LoVo (cell line): ENCODE measurements at places on chromosomes 5 and 9.

GRCh38 chr5:168530621-168531150, 1.6 kb downstream of the FBLL1 start:
- DNase-seq = no peak

GRCh38 chr9:98743329-98743728, 34.6 kb upstream of the GABBR2 start:
- DNase-seq = no peak

DNA sequence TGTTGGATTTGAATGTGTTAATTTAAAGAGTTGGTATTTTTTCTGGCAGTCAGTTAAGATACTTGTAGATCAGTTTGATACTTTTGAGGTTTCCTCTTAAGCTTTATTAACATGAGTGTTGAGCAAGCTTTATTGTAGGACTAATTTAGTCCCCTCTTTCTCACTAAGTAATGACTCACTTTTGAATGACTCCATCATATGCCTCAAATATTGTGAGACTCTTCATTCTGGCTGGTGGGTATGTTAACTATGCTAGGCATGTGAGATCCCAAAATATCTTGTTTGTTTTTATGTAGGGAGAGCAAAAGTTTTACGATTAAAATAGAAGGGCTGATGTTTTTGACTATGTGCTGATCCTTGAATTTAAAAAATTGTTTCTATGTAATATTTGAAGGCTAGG, 355.7 kb downstream of the IZUMO3 start:
- no peak for DNase-seq

GRCh38 chr5:102869230-102869629, 114.1 kb downstream of the PAM start:
- no peak for DNase-seq

DNA sequence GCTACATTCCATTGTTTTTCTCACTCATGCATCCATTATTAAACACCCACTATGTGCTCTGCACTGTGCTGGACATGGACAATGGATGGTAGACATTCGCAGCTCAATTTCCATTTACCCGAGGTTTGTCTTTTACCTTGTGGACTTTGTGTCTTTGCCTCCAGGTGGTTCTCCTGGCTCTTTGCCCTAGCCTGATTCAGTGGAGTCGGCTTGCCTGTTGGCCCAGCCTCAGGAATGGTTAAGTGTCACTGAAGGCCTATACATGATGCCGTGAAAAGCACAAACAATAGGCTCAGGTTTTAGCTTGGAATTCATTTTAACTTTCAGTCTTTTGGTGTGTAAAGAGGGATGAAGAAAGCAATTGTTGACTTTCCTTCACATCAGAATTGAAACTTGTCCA, 16.5 kb upstream of the DMRT3 start:
- DNase-seq = no peak

DNA sequence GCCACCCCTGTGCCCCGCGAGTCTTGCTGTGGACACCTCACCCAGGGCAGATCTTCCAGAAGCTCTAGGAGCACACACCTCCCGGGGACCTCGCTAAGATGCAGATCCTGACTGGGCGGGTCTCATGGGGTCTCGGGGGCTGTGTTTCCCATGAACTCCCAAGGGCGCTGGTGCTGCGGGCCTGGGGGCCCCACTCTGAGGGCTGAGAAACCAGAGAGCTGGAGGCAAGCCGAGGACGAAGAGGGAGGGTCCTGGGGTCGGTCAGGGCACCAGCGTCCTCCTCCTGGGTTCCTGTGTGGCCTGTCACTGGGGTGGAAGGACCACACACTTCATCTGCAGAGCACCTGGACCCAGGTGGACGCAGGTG, 30.2 kb downstream of the SLC6A3 start:
- no peak for DNase-seq

GRCh38 chr5:97762483-97762882, 579.4 kb upstream of the RIOK2 start:
- no peak for DNase-seq

DNA sequence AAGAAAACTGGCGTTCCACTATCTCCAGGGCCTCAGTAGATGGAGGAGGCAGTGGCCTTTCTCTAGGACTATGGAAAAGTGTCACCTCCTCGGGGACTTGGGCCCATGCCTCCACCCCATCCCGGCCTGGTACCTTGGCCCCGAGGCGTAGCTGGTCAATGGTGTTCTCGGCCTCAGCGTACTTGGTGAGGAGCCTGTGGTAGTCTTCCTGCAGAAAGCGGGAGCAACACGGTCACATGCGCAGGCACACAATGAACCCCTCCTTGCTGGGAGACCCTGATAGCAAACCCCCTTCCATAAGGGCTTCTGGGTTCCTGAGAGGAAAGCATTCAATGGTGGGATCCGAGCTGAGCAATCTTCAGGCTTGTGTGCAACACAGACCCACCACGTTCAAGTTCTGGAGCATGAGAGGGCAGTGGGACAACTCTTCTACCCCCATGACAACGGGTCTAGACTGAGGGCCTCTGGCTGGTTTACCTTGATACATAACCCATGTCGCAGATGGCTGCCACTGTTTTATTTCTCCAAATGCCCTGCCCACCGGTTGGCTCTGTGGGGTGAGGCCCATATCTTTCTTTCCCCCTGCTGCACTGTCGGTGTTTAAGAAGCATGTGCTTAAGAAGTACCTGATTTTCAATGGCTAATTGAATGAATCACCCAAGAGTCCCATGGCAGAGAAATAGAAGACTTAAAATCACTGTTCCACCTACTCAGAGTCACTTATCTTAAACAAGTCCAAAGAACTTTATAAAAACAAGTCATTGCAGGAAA, 13.6 kb downstream of the AKNA start:
- no peak for DNase-seq

DNA sequence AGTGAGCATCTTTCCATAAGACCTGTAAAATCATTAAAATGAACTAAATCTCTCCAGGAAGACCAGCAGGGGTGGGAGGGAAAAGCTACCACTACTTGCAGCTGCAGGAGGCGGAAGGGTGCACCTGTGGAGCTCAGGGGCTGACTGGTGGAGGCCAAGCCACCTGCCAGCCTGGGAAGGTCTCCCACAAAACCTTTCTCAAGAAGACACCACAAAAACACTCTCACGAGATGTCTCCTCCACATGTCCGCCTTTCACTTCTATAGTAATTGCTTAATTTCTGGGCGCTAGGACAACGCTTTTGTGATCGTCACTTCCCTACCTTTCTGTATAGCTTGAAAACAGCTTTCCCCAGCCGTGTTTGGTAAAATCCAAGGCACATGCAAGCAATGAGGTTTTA, 114.4 kb downstream of the ROR2 start:
- no peak for DNase-seq

DNA sequence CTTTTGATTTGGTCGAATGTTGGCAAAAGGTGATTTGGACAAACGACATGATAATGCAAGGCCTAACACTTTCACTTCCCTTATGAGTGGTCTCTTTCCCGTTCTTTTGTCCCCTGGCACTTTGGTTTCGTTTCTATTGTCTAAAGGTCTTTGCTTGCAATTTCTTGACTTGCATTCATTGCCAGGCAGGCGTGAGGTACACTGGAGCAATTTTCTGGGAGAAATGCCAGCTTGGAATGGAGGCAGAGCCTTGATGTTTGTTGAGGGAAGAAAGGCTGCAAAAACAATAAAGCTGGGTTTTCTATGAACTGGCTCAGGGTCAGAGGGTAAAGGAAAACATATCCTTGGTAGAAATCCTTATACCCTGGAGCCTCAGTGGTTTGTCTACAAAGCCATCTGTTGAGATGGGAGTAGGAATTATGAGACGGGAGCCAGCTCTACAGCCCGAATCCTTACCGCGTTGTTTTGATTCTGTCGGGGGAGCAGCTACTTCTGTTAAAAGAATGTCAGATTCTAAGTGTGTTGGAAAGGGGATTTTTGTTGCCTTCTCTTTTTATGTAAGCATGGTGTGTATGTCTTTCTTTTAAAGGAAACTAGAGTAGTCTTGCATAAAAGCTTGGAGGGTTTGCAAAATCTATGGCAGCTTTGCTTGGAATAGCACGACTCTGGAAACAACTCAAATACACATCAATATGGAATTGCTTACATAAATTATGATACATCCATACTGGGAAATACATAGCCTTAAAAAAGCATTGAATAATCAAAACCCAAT, 158.9 kb downstream of the RMI1 start:
- DNase-seq = no peak

DNA sequence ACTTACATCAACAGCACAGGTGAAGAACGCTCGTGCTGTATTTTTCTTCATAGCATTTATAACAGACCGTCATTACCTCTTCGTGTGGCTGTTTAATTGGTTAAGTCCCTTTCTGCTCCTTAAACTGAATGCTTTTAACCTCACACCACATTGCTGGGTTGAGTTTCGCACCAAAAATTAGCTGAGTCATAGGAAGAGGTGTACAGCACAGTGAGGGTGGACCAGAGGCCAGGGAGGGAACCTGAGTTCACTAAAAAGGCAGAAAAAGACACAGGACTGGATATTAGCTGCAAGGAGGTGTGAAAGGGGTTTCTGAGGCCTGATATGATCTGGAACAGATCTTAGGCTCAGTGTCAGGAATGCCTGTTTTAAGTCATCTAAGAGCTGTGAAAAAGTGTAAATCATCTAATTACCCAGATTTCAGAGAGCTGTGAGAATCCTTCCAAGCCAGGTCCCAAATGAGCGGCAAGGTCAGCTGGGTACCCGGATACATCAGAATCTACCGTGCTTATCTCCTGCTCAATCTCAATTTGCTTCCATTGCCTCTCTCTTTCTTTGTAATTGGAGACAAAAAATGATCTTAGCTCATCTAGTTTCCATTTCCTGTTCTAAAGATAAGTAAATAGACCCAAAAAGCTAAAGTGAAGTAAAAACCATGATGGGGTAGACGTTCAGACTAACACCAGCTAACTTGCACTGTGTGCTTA, 7.1 kb upstream of the CFAP90 start:
- no peak for DNase-seq

DNA sequence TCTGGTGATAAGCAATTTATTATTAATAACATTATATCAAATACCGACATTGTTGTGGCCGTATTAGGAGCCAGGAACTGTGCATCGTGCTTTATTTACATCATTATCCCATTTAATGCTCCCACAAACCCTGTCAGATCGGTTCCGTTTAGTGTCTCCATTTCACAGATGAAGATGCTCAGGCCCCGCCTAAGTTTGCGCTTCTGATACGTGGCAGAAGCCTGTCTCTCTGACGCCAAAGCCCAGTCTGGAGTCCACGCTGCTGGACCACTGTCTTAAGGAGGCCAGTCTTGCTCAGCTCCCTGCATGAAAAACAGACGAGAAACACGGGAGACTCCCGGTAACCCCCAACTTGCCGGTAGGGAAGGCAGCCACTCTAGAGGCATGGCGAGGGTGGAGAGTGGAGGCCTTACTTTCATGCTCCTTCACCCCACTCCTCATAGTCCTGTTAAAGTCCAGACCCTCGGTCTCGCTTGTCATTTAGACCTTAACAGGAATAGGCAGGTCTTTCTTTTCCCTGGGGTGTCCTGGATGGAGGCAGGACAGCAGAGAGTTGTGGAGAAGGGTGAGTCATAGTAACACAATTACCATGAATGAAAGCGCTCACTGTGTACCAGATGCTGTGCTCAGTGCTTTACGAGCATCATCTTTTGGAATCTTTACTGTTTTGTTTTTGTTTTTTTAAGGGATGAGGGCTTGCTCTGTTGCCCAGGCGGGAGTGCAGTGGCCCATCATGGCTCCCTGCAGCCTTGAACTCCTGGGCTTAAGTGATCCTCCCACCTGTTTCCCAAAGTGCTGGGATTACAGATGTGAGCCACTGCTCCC, 872 bp downstream of the TXNDC15 start:
- DNase-seq = peak; percentile 28

DNA sequence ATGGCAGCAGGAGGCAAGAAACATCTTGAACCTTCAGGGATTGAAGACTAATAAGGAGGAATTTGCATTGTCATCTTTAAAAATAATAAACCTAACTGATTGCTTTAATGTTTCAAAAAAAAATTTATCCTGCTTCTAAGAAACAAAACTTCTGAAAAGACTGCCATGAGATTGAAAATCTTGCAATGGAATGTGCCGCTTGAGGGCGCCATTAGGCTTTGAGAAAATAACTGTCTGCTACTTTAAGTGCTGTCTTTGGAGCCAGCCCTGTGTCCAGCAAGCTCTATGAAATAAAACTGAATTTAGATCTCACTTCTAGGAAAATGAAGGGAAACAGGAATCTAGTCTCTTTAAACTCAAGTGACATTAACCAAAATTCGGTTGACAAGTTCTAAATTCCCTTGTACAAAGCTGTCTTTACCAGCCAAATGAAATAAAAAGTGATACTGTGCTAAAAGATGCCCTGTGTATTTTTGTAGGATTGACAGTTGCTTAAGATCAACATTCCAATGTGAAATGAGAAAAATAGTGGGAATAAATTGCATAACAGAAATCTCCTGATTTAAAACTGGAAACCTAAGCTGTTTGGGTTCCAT, 79.4 kb downstream of the ESM1 start:
- peak; percentile 50 for DNase-seq

DNA sequence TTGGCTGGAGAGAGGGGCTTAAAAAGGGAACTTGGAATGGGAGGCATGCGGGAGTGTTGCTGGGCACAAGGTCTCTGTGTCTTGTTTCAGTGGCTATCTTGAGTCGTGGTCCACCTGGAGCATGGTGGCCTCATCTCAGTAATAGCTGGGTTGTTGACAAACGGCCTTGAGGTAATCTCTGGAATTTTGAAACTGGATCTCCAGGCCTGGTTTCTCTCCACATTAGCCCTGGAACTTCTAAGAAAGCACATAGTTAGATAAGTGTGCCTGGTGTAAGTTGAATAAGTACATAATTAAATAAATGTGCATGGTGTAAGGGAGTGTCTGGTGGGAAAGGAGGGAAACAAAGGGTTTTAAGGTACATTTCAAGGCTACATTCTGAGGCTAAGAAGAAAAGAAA, 62.2 kb downstream of the INIP start:
- no peak for DNase-seq

GRCh38 chr5:91166059-91166807, 216.9 kb downstream of the ARRDC3 start:
- no peak for DNase-seq

DNA sequence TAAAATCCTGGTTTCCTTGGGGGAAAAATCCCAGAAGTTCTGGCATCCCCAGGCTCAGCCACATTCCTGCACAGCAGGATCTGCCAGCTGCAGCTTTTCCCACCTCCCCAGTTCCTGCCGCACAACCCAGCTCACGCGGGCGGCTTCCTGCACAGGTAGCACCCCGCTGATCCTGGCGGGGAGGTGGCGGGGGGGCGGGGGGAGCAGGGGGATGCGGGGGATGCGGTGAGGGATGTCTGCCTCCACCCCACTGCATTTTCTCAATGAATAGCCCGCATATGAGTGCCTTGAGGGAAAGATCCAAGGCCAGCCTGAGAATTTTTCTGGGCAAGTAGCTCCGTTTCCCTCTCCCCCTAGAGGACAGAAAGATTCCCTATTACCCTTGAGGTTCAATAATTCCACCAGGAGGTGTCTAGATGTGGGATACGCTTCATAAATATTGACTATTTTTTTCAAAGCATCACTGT, 21.1 kb downstream of the GFPT2 start:
- DNase-seq = no peak

GRCh38 chr9:86958203-86958602, 10.9 kb upstream of the GAS1 start:
- no peak for DNase-seq

DNA sequence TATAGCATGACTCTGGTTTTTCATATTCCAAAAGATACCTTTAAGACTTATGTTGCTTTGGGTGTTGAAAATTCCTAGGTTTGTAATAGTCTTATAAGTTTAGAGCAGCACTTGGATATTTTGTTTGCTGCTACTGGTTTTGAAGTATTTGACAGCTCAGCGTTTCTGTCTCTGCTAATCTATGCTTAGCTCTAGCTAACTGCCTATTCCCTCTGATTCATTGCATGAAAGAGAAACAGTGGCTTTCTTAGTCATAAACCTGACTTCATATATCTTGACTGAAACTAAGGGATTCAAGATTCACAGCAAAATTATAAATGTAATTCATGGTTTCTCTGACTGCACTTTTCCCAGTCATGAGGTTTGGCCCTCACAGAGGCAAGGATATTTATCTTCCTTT, 35.6 kb upstream of the ANXA1 start:
- no peak for DNase-seq
